T-helper 2 cell (primary cell): ENCODE measurements at places on chromosomes 3 and 15.

DNA sequence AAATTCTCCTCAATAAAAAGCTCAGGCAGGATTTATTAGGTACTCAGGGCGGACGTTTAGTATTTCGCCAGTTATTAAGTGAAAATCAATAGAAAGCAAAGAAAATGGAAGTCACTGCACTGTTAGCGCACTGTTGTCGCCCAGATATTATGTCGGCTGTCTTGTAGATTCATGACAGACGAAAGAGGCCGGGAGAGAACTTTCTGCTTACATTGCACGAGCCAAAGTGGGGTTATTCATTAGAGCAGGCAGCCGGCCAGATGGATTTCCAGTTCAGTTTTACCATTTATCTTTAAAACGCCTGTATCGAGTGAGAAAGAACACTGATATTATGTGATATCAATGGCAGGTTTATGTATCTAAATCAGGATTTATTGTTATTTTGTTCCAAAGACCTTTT is 866.0 kb upstream of the NR2F2 start:
- DNase-seq, result no peak

GRCh38 chr3:55486857-55487380 is at the start of gene WNT5A:
Gene WNT5A, minus strand, starts transcription at chr3:55487306. Its CDS starts 321 bp downstream, at chr3:55486985.
- peak; percentile 25 for DNase-seq

- DNase-seq, result no peak
Observed at GRCh38 chr15:34119291-34119690, 17.4 kb downstream of the PGBD4 start.

DNA sequence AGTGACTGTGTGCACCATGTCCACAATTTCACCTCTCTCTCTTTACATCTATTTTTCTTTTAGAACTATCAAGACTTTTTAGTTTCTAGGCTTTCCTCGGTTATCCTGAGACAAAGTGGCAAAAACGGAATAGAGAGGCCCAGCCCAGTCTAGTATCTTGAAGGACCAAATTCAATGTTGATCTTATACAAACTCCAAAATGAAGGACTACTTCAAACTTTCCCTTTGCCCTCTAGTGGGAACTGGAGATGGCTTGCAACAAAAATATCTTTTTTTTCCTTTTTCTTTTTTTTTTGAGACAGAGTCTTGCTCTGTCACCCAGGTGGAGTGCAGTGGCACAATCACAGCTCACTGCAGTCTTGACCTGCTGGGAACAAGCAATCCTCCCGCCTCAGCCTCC is 338.5 kb upstream of the UMPS start:
- no peak for DNase-seq

- no peak for DNase-seq
Observed at GRCh38 chr15:90718232-90718631, 1.1 kb downstream of the BLM start.

- DNase-seq, result no peak
Observed at GRCh38 chr3:73719861-73720260, 95.1 kb upstream of the PDZRN3 start.

DNA sequence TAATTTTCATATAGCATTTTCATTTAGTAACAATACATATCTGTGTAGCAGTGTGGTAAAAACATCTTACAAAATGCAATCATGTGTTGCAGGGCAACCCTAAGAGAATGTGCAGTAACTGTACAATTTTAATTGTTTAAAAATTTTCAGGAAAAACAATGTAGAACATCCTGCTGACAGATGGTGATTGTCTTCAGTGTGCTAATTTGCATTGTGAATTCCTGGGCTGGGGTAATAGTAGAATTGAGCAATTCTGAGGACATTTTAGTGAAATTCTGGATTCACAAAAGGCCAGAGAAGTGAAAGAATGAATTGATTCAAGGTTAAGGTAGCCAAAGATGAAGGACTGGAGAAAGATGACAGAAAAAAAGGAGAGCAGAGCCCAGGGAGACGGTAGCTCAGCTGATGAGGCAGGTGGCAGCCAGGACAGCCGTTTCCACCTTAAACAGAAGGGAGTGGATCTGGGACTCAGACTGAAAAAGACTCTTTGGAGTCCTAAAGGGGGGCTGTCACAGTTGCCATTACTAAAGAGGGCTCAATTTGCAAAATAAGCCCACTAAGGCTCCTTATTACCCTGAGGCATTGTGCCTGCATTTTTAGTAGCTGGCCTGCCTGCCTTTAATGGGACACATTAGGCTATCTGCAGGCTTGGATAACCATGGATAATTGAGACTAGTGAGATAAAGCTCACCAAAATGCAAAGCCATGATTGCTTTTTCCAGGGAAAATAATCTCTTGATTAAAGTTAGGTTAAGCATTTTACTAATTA is 8.6 kb downstream of the MAP3K13 start:
- DNase-seq, result no peak

DNA sequence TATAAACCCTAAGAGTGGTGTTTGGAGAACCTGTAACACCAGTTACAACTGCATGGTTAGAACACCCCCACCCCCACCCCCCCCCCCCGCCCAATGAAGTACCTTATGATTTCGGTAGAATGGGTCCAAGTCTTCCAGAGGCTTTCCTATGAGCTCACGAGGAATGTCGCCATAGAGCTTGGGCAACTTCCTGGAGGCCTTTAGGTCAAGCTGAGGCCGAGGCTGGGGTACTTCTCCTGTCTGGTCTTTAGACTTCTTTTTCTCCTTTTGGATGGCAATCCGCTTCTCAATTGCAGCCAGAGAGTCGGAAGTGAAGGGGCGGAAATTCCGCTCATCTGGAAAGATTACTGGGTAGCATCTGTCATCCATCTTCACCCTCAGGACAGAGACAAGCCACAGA is 101.8 kb downstream of the SCN11A start:
- DNase-seq, result no peak

- no peak for DNase-seq
Observed at GRCh38 chr3:179927191-179927590, 109.5 kb downstream of the PEX5L start.

- DNase-seq, result no peak
Observed at GRCh38 chr15:94238539-94239118, 7.3 kb downstream of the MCTP2 start.

- DNase-seq, result peak; percentile 59
Observed at GRCh38 chr3:52533623-52534280, at the start of gene NT5DC2. Gene NT5DC2, minus strand, starts transcription at chr3:52533857. Its CDS starts 120 bp downstream, at chr3:52533737.

DNA sequence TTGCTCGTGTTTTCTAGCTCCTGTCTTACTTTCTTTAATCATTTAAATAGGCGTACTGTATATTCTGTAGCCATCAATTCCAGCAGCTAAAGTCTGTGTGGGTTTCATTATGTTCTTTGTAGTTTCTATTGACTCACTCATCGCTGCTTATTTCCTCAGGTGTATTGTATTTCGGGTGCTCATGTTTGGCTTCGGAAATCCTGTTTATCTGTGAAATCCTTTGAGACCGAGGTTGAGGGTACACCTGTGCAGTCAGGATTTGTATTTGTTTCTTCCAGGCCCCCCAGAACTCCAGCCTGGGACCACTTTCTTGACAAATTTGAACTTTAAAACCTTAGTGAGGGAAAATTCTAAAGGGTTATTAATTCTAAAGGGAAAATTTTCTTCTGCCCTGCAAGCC is 2.0 kb upstream of the PAK2 start:
- DNase-seq, result no peak

- no peak for DNase-seq
Observed at GRCh38 chr15:48459571-48460442, 128.6 kb downstream of the DUT start.

DNA sequence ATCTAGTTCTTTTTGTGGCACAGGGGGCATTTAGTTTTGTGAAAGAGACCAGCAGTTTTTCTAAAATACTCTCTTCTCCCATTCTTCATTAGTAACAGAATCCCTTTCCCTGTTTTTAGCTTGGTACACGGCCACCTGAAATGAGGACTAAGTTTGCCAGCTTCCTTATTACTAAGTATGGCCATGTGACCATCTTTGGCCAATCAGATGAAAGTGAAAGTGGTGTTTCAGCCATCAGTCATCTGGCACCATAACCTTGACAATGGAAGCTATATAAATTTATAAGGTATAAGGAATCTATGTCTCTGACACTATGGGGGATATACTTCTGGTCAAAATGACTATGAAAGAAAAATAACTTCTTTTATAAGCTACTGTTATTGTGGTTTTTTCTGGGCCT is 570.4 kb downstream of the AGBL1 start:
- no peak for DNase-seq

- DNase-seq, result no peak
Observed at GRCh38 chr3:131009698-131010097, 16.9 kb downstream of the ASTE1 start.

- DNase-seq, result no peak
Observed at GRCh38 chr3:120119846-120120510, 25.7 kb upstream of the GSK3B start.

DNA sequence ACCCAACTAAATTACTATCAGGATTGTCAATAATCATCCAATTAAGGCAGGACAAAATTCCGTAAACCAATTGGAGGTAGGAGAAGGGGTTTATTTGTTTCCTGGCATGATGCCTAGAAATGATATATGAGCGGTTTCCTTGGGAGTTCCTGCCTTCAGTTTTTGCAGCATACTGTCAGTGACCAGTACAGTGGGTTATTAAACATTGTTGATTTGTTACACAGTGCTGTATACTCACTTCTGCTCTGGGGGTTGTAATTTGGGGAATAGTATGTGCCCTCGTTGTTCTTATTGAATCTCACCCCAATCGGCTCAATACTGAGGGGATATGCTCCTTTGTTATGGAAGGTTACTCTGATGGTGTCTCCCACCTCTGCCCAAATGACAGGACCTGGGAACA is 22.2 kb downstream of the CP start:
- no peak for DNase-seq

DNA sequence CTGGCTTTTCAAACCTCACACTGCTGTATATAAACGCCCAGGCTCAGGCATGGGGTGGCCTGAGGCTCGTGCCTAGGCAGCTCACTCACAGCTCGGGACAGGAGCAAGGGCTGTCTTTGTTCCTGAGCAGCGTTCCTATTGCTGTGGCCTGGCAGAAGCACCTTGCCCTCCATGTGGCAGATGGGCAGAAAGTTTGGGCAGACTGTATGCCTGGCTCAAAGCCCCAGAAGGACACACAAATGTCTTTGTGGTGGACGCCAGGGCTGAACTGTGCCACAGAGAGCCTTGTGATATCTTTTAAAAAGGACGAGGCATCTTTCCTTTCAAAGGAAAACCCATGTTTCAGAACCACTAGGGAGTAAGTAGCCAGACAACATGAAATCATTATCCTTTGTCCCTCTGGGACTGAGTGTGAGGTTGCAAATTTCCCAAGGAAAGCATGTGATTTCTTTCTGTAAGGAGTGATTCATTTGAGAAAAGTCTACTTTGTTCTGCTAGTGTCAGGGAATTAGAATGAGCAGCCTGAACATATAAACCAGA is 29.3 kb upstream of the UBE2E1 start:
- no peak for DNase-seq

DNA sequence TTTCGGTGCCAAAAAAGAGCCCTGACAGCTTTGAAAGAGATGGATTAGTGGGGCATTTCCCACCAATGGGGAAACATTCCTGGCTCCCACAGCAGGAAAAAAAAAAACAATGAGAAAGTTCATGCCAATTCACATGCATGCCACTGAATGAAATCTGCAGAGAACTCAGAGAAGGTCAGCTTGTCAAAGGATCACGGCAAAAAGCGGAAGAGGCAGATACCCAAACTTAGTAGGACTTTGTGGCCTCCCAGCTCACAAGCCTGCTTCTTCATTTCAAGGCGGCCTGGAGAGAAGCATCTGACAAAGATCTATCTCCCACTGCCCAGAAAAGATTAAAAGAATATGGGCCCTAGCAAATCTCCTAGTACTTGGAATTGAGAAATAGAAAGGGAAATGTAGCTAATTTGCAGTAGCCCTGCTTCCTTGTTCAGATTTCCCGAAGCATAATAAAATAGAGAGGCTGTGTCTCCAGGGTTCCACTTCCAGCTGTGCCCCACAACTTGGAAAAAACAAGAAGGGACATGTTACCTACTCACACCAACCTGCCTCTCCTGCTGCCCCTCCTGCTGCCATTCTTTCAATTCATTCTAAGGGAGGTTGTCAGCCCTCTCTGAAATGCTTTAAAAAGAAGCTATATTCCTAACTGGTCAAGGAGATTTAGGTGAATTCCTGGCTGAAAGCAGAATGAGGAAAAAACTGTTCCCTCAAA is 170.4 kb downstream of the FHIT start:
- DNase-seq, result no peak

DNA sequence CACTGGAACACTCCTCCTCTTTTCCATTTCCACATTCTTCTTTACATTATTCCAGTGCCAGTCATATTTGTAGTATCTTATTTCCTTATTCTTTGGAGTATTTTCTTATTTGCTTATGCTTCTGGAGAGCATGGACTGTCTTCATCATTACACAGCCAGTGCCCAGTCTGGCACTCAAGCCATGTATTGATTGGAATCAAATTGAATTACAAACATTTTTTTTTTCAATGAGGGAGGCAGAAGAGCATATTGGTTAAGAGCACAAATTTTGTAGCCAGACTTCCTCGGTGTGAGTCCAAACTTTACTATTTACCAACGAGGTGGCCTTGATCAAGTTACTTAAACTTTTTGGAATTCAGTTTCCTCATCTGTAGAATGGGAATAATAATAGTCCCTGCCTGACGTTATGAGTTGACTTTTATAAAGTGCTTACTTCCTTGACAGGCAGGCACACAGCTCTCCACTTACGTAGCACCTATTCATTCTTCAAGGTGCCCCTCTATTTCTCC is 186.6 kb upstream of the BCL6 start:
- no peak for DNase-seq

GRCh38 chr15:75136118-75136517 is 65.6 kb upstream of the C15orf39 start:
- no peak for DNase-seq

- no peak for DNase-seq
Observed at GRCh38 chr3:186754006-186754405, 29.4 kb upstream of the EIF4A2 start.

GRCh38 chr3:27147215-27147614 is 222.0 kb downstream of the NEK10 start:
- no peak for DNase-seq

- no peak for DNase-seq
Observed at GRCh38 chr3:117036259-117036799, 326.8 kb downstream of the TUSC7 start.

GRCh38 chr15:29208352-29208751 is 61.3 kb downstream of the NSMCE3 start:
- no peak for DNase-seq

DNA sequence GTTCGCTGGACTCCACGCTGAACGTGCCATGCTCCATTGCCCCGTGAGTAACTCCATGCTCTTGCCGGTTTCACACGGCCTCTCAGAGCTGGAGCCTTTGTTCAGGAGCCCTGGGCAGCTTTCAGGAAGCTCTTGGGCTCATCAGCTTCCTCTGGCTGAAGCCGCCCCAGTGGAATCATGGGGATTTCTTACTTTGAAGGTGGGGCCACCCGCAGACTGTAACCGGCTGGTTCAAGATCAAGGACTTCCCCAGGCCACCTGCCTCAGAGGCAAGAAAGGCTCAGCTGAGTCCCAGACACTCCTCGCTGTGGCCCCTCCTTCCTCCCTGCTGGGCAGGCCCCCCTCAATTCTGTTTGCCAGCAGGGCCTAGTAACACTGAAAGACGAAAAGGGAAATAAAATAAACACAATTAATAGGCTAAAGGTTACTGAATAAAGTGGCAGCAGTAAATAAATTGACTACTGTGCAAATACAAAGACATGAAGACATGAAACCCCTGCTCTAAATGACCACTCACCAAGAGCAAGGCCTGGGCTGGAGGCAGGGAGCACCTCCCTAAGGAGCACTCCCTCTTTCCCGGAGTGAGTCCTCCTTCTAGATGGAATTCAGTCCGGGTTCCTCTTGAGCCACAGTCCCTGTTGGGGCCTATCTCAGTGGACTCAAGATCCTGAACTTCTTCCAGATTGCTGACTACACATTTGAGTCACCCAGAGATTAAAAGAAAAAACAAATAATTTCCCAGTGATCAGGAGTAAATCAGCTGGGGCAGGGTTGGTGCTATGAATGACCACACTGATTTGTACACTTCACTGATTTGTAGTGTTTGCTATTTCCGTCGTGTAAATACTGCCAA is 51.0 kb downstream of the ZDHHC19 start:
- DNase-seq, result peak; percentile 36
